ENCODE measurements at places on chromosomes 16 and 17.

DNA sequence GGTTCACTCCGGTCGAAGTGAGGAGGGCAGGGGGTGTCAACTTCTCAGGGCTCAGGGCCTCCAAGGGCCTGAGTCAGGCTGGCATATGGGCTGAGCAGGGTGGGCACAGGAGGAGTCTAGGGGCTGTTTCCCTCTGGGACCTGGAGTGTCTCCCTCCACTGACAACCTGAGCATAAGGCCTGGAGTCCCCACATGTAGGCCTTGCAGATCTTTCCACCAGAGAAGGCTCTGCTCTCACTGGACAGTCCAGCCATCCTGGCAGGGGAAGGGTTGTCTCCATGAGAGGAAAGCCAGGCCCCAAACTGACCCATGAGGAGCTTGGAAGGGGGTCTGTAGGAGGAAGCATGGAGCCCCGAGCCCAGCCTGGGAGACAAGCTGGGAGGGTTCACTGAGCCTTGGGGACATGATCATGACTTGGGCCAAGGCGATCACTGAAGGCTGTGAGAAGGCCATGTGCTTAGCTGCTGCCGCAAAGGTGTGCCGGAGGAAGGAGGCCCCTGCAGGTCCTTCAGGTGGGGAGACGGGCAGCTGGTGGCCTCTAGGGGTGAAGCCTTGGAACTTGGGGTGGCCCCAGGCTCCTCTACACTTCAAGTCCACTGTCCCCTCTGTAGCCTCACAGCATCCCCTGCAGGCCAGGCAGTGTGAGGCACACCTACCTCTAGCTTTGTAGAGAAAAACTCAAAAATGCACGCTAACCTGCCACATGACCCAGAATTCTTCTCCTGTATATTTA, 9.9 kb downstream of the CMTM2 start:
- DNase-seq = no peak

GRCh38 chr16:67999985-68000384, 701 bp upstream of the DPEP2 start:
- no peak for DNase-seq

DNA sequence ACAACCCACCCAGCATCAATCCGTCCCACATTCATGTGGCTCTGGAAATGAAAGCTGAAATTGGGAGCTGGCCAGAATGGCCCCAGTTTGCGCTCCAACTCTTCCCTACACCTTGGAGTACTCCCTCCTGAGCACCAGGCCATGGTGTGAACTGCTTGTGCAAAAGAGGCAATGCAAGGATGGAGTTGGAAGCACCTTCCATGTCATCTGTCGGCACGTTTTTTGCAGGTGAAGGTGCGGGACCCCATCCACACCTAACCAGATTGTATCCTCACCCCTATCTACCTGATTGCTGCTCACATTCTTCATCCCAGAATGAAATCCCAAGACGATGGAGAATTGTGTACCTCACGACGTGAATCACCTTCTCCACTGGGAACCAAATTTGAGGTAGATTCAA, 136.6 kb upstream of the WSB1 start:
- no peak for DNase-seq

- no peak for DNase-seq
Measured at GRCh38 chr17:46003907-46004748, 5.1 kb downstream of the STH start.

DNA sequence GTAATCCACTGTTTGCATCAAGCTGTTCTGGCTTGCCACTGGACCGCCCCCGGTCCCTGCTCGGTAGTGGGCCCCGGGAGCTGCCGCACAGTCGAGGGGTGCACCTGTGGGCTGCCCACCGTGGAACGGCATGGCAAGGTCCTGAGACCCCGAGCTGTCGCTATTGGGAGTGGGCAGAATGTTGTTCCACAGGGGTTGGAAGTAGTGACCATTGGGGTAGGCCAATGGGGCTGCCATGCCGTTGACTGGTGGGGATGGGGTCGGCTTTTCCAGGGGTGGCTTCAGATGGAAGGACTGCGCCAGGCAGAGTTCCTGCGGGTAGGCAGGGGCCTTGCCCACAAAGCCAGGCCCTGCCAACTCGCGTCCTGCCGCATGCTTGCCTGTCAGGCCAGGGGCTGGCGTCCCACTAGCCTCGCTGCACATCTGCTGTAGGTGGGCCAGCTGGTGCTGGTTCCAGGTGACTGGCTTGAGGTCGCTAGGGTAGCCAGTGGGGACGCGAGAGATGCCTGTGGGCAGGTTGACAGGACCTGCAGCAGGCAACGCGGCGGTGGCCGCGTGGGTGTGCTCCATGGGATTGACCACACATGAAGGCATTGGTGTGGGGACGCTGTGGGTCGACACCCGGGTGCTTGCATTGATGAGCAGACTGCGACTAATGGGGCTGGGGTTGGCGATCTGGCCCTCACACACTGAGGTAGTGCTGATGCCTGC, 14.8 kb downstream of the TRAF4 start:
- DNase-seq = no peak

- no peak for DNase-seq
Measured at GRCh38 chr16:15031179-15031578, 24.7 kb downstream of the NTAN1 start.

- no peak for DNase-seq
Measured at GRCh38 chr17:19705201-19705600, 11.2 kb downstream of the SLC47A2 start.

DNA sequence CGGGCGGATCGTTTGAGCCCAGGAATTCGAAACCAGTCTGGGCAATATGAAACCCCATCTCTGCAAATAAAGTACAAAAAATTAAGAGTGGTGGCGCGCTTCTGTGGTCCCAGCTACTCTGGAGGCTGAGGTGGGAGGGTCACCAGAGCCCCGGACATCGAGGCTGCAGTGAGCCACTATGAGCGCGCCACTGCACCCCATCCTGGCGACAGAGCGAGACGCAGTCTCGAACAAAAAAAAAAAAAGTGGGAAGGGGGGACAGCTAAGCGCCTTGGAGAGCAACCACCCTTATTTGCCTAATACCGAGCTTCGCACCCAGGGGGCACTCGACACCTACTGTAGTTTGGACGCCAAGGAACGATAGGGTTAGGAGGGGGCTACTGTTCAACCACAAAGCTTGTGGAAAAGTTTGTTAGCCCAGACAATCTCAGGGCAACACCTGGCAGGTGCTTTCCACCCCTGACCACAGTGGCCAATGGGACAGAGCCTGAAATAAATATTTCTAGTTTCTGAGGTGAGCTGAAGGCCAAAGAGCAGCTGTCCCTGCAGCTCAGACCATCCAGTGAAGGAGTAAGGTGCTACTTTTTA, 847 bp upstream of the PSMC3IP start:
- no peak for DNase-seq

DNA sequence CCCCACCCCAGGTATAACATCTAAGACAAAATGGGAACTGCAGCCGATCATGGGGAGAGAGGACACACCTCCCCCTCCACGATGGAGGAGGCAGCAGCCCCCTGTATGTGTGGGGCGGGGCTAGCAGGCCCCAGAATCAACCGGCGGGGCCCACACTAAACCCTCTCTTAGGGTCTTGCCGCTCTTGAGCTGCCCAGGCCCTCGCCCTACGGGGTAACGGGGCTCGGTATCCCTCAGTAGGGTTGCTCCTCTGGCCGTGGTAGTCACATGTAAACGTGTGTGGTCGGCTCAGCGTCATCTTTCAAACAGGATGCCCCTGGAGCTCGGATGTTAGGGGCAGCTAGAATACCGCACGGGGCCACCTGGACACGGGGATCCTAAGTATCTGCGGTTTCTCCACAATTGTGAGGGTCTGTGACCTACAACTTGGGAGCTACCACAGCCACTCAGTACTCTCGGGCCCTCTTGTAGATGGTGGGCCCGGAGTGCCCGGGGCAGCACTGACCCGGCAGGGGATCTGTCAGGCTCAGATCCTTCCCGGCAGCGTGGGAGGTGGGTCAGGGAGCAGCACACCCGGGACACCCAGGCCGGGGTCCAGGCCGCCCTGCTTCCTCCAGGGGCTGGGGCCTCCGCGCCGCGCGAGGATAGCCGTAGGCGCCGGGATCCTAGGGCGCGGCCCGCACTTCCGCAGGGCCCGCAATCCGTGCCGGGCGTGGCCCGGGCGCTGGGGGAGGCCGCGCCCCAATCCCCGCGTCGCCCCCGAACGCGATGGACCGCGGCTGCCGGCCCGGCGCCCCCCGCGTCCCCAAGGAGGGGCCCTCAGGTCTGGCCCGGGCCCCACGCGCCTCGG, 781 bp downstream of the ARHGDIA start:
- DNase-seq = no peak

DNA sequence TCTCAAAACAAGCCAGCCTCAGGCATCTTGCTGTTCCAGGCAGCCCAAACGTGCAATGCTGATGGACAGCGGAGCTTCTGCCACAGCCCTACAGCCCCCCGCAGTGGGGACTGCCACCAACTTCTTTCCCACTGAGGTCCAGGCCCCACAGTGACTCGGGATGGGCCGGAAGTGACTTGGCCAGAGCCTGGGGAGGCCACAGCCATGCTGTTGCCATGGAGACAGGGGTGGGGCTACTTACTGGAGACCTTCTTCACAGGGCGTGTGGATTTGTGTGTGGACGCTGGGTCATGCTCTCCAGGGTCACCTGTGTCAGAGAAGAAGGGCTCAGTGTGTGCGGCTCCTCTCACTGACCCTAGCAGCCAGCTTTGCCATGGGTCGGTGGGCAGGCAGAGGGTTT, 15.0 kb downstream of the TRIM25 start:
- no peak for DNase-seq

- DNase-seq = no peak
Measured at GRCh38 chr16:56921571-56921970, 10.4 kb upstream of the HERPUD1 start.
